Smooth muscle cell of the coronary artery (primary cell): ENCODE measurements at places on chromosomes 3 and 15. TPM values are rescaled to one million over a fixed set of nuclear protein-coding genes. Genes with fewer than 3 reads are reported as not detected.

Gene NPTN
- 103 and 117 TPM in 2 replicates for total RNA-seq

Gene DLL4
- total RNA-seq = under 0.01 and 1.6 TPM in 2 replicates

Gene NPAP1
- not detected in 2 replicates for total RNA-seq

Gene CCR1
- total RNA-seq = 8.0 TPM in 1 of 2 replicates, not detected in the other

Gene GAP43
- 0.70 and 5.1 TPM in 2 replicates for total RNA-seq

Gene CEP19
- total RNA-seq = 1.6 and 4.3 TPM in 2 replicates

Gene SLC12A1
- total RNA-seq = not detected in 2 replicates

Gene TOMM70
- total RNA-seq = 18.8 and 40.9 TPM in 2 replicates

Gene ABHD17C
- total RNA-seq = 7.7 and 10.3 TPM in 2 replicates

Gene NRG4
- not detected in 2 replicates for total RNA-seq

Gene ATP13A5
- not detected in 2 replicates for total RNA-seq
